ENCODE measurements at places on chromosomes 5 and 9.

- no peak for DNase-seq
Measured at GRCh38 chr9:122287214-122287720, 22.6 kb downstream of the MRRF start.

DNA sequence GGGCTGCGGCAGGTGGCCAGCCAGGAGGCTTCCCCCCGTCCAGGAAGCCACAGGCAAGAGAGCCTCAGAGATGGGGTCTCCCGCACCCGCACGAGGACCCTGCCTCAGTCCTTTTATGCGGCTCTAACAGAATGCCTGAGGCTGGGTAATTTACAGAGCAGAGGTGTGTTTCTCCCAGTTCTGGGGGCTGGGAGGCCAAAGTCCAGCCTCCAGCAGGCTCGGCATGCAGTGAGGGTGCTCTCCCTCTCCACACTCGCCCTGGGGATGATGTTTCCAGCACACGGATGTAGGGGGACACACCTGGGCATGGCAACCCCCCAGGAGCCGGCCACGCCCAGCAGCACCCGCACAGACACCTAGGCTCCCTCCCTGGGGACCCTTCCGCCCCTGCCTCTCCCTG, 95.4 kb upstream of the PPP1R26 start:
- DNase-seq, result no peak

DNA sequence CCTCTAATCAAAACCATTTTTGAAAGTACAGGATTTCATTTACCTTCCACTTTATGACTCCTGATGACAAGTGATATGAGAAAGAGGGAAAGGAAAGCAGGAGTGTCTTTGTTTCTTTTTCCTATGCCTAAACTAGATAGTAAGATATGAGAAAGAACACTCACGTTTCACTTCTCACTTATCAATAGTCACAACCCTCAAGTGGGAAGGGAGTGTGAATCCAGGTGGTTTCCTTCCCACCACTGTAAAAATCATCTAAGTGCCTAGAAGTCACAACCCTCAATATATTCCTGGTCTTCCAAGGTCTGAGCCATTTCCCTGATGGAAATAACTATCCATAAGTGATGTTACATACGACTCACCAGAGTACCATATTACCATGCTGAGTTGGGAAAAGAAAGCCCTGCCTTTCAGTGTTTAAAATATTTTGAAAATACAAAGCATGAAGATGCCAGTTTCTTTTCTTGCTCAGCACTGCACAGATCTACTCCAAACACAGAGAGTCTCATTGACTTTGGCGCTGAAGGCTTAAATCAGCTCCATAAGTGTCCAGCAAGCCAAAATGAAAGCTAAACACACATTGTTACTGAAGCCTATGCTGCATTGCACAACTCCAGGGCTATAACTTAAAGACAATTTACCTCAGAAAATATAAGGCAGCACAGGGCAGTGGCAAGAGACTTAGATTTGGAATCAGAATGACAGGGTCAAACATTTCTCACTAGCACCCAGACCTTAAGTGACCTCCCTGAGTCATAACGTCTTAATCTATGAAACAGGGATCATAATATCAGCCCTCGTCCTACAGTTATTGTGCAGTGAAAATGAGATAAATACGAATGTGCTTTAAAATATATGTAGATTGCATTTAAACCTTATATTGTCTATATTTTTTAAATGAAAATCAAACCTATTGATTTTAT, 301.2 kb downstream of the KIAA0825 start:
- no peak for DNase-seq

DNA sequence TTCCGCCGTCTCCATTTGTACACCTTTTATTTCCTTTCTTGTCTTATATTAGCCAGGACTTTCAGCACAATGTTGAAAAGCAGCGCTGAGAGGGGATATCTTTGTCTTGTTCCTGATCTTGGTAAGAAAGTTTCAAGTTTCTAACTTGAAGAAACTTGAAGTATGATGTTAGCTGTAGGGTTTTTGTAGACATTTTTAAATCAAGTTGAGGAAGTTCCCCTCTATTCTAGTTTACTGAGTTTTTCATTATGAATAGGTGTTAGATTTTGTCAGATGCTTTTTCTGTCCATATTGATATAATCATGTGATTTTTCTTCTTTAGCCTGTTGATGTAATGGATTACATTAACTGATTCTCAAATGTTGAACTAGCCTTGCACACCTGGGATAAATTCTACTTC, 425.7 kb downstream of the PIK3R1 start:
- DNase-seq, result no peak

- DNase-seq, result no peak
Measured at GRCh38 chr5:173643964-173644363, 27.5 kb upstream of the BOD1 start.

- no peak for DNase-seq
Measured at GRCh38 chr5:59287361-59287760, 606.2 kb downstream of the PDE4D start.
